A549 treated with CpdA at 1 μM for 4 hours (cell line): ENCODE measurements at places on chromosomes 2 and 18. TPM values are rescaled to one million over a fixed set of nuclear protein-coding genes. Genes with fewer than 3 reads are reported as not detected.

RUFY4 gene
- total RNA-seq: not detected in 5 replicates

LYG2 gene
- total RNA-seq: not detected in 5 replicates

SLC9A4 gene
- not detected in 5 replicates for total RNA-seq

CYP27A1 gene
- 0.13 to 0.18 TPM (median 0.14 TPM) in 4 of 5 replicates, not detected in the other for total RNA-seq

TMEM163 gene
- 0.07 to 0.12 TPM (median 0.07 TPM) in 3 of 5 replicates, not detected in the others for total RNA-seq

HES6 gene
- total RNA-seq: 7.8 to 15.2 TPM (median 13.7 TPM) in 5 replicates
